ENCODE measurements at places on chromosomes 11 and 22.

DNA sequence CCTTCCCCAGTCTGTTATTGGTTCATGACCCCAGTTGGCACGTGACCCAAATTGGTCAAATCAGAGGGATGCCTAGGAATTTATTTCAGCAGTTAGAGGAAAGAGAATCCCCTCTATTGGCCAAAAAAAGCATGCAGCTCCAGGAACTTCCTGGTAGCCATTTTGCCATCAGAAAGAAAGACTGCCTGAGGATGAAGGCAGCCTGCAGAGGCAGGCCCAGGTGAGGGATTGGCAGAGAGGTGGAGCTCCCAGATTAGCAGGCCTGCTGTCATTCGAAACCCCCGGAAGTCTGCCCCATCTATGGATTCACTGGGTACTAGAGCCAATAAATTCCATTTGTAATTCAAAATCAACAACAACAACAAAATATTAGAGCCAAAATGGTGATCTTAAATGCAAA is 207.6 kb downstream of the CWF19L2 start:
- no peak for DNase-seq

DNA sequence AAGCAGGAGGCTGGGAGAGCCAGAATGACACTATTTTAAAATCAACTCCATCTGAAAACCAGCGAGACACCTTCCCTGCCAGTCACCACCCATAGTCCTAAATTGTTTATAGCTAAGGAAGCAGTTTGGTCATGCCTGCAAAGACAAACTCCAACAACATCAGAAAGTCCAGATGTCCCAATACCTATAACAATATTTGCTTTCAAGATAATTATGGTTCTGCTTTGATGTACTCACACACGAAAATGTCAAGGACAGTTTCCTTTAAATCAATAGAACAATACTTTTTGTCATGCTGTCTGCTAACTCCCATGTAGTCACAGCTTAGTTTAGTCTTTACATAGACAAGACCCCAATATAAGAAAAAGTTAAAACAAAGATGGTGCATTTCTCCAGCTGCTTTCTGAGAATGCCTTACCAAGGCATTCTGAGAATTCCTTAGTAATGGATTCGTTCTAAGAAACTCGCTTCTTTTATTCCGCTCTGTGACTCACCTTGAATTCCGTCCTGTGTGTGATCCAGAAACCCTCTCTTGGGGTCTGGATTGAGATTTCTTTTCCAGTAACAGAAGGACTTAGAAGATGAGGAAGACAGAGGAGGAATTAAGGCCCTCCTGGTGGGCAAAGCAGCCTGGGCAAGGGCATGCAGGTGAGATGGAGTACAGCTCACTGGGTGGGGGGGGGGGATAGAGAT is 9.6 kb upstream of the SCGB2A2 start:
- DNase-seq: no peak

DNA sequence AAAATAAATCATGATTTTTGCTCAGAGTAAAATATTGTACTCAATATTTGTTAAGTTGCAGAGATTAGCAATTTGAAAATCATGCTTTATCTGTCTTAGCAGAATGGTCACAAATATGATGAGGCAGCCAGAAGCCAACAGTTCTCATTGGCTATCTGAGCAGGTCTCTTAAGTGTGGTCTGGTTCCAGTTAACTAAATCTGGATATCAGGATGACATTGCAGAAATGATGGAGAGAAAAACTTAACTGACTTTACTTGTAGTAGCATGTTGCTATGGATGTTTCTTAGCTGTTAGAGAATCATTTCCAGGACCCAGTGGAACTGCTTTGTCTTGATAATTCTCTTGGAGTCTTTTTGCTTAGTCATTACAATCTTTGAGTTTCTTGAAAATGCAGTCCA is 1070.3 kb downstream of the JRKL start:
- no peak for DNase-seq

- DNase-seq: no peak
Observed at GRCh38 chr22:17214416-17215043, 4.7 kb downstream of the ADA2 start.

DNA sequence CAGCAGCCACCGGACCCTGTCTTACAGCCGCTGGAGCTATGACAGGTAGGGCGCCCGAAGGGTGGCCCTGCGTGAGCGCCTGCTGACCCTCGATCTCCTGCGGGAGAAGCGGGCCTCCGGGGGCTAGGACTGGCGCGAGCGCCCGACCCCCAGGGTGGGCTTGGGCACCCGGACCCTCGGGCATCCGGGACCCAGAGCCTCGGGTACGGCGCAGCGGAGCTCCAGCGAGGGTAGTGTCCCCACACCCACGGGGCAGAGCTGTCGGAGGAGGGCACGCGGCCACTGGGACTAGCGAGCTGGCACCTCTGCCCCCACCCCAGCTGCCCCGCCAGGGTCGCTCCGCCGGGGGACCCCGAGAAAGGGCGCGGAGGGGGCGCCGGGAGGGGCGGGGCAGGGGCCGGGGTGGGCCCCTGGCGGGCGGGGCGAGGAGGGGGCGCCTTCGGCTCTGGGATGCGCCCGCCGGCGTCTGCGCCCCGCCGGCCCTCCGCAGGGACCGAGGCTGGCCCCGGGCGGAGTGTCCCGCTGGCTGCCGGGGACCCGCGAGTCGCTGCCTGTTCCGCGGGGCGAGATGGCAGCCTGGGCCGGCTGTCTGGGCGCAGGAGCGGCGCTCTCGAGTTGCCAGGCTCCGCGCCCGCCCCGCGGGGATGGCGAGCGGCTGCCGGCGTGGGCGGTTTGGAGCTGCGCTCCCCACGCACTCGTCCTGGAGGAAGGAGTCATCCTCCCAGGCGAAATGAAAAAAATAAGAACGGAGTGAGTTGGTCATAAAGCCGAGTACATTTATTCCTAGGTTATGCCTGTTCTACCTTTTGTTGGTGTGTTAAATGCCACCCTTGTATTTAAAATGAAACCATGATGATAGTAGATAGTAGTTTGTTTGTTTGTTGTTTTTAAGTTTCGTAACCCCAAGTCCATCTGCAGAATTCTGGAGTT is 32.4 kb downstream of the EIF3F start:
- no peak for DNase-seq

GRCh38 chr11:20541503-20541902 is 57.9 kb upstream of the SLC6A5 start:
- DNase-seq: no peak

GRCh38 chr11:37770145-37770544 is 1172.1 kb upstream of the RAG2 start:
- no peak for DNase-seq

GRCh38 chr22:44407171-44407986 is 90.7 kb downstream of the RTL6 start:
- DNase-seq: no peak

- no peak for DNase-seq
Observed at GRCh38 chr11:65482306-65482850, 16.5 kb upstream of the MALAT1 start.

DNA sequence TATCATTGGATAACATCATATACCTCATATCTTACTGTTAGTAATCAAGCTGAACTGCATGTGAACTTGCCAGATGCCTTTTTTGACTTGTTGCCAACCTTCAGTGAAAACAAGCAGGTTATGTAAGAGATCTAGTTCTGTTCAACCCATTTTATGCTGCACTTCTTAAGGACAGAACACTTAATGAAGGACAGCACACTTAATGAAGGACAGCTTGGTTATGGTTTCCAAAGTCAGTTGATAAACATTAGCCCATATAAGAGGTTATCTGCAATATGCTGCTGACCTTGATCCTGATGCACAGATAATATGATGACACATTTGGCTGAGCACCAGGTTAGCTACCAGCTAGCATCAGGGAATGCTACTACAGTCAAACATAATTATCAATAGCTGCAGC is 358.7 kb upstream of the PDGFD start:
- no peak for DNase-seq

DNA sequence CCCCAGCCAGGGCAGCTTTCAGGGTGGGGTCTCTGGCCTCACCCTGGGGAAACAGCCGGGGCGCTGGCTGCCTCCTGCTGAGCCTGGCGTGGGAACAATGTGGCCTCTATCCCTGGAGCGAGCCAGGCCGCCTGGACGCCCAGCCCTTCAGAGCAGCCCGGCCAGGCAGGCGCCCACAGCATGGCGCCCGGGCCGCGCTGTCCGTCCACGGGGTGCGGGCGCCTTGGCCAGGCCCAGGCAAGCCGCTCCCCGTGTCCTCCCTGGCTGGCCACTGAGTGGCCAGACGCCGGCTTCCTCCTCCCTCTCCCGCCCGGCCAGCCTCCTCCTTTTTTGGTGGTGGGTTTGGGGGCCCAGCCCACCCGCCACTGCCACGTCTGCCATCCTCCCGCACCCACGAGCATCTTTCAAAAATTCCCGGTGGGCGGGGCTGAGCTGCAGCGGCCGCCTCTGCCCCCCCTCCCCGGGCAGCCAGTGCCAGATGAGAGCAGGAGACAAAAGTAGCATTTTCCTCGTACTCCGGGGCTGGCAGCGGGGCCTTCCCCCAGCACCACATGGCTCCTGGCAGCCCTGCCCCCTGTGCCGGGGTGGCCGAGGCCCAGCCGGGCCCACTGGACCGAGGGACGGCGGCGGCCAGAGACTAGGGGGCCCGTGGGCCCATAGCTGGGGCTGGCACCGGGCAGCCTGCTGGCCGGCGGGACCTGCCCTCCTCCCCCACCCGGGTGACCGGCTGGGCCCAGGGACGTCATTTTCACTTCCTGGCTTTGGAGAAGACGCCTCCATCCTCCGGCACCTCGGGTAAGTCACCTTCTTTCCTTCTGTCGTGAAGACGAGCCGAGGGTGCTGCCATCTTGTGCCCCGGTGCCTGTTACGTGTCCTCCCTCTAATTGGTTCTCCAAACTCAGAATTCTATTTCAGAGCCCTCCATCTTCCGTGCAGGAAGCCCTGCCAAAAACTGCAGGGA is 70.2 kb upstream of the PPARA start:
- DNase-seq: no peak

GRCh38 chr11:17766590-17766989 is 32.0 kb downstream of the KCNC1 start:
- DNase-seq: no peak

DNA sequence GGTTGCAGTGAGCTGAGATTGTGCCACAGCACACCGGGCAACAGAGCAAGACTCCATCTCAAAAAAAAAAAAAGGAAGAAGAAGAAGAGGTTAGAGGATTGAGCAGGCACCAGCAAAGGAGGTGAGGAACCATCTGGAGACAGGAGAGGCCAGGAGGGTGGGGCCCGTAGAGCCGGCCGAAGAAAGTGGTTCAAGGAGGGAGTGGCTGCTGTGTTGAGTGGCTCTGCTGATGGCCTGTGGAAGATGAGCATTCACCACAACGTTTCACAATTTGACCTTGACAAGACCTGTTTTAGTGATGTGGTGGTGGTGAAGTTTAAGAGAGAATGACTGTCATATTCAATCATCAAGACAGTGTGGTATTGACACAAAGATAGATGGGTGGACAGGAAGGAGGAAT is 6.8 kb upstream of the CTSD start:
- DNase-seq: no peak

GRCh38 chr11:110367571-110367970 is 62.2 kb upstream of the FDX1 start:
- no peak for DNase-seq

DNA sequence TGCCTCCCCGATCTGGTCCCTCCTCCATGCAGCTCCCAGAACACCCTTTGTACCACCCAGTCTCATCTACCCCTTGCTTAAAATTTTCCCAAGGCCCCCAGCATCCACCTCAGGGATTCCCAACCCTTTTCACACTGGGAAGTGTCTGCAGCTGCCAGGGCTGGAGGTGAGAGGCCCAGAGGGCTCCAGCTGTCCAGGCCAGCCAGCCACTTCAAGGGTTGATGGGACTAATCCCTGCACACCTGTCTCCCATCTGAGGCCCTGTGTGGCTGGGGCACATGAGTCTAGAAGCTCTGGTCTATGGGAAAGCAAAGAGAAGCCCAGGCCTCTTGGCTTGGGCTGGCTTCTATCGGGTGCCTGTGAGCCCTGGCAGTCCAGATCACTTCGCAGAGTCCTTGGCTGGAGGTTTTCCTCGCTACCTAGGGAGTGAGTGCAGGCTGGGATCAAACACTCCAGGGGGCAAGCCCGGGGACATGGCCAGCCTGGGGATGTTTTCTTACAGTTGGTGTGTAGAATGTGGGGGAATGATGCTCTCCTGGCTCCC is 41.1 kb upstream of the TPBGL start:
- DNase-seq: no peak

- DNase-seq: no peak
Observed at GRCh38 chr11:41720761-41721160, 261.3 kb upstream of the LRRC4C start.

DNA sequence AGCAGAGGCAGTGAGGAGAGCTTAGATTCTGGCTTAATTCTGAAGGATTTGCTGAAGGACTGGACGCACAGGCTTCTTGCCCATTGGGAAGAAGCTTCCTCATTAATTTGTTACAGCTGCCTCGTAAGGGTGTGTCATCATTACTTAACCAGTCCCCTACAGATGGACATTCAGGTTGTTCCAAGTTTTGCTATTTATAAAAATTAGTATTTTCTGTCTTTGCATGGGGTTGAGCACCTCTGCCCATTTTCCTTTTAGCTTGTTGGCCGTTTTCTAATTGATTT is 38.1 kb downstream of the CAPN1 start:
- DNase-seq: no peak

- no peak for DNase-seq
Observed at GRCh38 chr22:41893591-41894375, 21.1 kb downstream of the SHISA8 start.

DNA sequence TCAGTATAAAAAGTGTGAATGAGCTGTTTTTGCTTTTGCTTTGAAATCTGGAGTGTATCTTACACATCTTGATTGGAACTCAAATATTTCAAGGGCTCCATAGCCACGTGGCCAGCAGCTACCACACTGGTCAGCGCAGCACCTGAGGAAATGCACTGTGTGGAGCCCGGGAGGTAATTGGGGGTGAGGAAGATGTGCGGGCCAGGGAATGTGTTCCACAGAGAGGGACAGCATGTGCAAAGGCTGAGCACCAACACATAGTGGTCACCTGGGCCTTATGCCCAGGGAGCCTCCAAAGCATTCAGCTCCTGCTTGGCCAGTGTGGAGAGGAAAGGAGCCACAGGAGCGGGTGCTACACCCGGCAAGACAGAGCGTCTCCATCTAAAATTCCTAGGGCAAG is 20.8 kb downstream of the RELT start:
- DNase-seq: no peak

- DNase-seq: no peak
Observed at GRCh38 chr22:27614006-27614649, 187.4 kb downstream of the MN1 start.

- DNase-seq: no peak
Observed at GRCh38 chr11:112835591-112836255, 125.5 kb upstream of the NCAM1 start.

GRCh38 chr11:117953024-117953671 is 23.9 kb upstream of the TMPRSS13 start:
- DNase-seq: no peak

- DNase-seq: no peak
Observed at GRCh38 chr22:49042066-49042465, 785.6 kb downstream of the BRD1 start.

- DNase-seq: no peak
Observed at GRCh38 chr11:121068787-121069186, 32.3 kb upstream of the TECTA start.

GRCh38 chr11:65303555-65303954 is 11.1 kb upstream of the CDC42EP2 start:
- DNase-seq: no peak

- DNase-seq: no peak
Observed at GRCh38 chr11:41225856-41226633, 233.4 kb downstream of the LRRC4C start.

- DNase-seq: peak; percentile 86
Observed at GRCh38 chr11:121023848-121024751, at the start of gene TBCEL. Gene TBCEL (plus strand): TSS chr11:121024102. CDS start chr11:121045691, 21,589 bp downstream.
